CD4-positive, alpha-beta T cell treated with Interleukin-17A for 4 hours (primary cell): ENCODE measurements at places on chromosomes 2 and 18.

GRCh38 chr18:70329071-70329470, 40.2 kb downstream of the SOCS6 start:
- DNase-seq, result no peak

DNA sequence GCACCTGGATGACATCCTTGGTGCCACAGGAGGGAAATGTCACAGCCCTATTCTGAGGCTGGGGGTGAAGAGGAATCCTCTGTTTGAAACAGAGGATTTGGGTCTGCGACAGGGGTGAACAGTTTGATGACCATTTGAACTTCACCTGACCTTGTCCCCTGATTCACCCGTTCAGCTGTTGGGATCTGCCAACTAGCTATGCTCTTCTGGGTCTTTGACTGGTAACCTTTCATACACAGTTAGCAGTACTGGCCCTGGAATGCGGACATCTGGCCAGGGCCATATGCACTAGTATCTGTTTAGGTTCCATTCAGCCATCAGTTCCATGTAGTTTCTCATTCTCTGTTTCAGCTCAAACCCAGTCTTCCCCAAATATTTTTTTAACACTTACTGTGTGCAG, 72.6 kb upstream of the MCFD2 start:
- no peak for DNase-seq

DNA sequence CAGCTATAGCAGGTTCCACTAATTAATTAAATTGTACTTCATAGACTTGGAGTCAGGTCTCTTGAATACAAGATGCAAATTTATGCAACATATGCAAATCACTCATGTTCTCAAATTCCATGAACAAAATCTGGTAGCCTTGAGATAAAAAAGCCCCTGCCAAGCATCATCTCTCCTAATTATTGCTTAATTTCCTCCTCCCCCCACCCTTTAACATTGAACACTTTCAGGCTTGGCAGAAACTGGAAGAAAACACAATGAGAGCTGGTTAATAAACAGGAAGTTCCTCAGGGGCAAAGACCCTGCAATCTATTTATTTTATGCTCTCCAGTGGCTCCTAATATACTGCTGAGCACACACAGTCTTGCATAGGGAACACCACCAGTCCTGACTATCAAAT, 35.6 kb upstream of the ACVR1 start:
- no peak for DNase-seq

GRCh38 chr18:23569299-23570063, 16.8 kb downstream of the NPC1 start:
- no peak for DNase-seq

DNA sequence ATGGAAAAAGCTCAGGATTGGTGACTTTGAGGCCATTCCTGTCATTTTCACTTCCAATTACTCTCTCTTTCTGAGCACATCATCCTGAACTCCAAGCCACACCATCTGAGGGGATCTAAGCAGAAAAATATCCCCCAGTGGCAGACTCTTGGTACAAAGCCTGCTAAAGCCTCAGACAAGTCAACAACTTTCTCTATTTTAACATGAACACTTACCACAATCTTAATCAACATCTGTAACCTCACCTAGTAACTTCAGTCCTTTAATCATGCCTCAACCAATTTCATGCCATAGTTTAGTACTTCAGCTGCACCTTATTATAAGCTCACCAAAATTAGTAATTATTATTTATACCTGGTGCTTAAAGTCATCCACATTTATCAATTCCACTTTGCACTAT, 128.9 kb downstream of the DTNB start:
- no peak for DNase-seq

DNA sequence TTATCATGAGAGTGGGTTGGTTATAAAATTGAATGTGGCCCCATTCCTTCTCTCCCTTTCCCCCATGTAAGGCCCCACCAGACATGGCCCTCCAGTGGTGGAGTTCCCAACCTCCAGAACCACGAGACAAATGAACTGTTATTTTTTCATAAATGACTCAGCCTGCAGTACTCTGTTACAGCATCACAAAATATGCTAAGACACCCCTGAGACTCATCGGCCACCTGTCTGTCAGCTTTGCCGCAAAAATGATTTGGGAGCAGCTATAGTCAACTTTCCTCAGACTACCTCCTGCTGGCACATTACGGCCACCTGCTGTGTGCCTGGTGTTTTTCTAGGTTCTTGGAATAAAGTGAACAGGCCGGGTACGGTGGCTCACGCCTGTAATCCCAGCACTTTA, 21.4 kb upstream of the C1QL2 start:
- no peak for DNase-seq

GRCh38 chr18:499776-500631, 497 bp downstream of the COLEC12 start:
- DNase-seq, result no peak

DNA sequence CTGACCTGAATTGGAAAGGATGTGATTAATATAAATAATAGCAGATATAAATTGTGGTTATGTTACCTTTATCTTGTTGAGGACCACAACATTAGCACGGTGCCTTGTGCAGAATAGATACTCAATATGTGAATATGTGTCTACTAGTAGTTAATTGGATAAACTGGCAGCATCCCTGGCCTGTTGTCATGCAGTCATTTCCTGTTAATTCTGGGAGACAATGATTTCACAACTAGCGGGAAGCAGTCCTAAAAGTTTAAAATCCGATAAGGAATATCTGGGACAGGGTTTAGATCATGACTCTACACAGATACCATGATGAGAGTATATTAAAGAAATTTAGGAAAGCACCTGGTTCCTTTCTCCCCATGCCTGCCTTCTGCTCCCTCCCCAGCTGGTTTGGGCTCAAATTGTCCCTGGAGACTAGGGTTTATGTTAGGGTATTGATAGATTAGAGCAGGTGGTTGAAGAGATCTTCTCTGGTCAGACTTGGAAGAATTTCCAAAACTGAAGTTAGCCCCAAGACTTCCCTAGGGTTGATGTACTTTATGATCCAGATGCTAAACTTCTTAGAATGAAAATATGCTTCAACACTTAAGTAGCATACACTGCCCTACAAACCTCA, 32.8 kb downstream of the CYBRD1 start:
- DNase-seq, result no peak

GRCh38 chr2:9558948-9559381, 3.3 kb upstream of the ADAM17 start:
- no peak for DNase-seq

DNA sequence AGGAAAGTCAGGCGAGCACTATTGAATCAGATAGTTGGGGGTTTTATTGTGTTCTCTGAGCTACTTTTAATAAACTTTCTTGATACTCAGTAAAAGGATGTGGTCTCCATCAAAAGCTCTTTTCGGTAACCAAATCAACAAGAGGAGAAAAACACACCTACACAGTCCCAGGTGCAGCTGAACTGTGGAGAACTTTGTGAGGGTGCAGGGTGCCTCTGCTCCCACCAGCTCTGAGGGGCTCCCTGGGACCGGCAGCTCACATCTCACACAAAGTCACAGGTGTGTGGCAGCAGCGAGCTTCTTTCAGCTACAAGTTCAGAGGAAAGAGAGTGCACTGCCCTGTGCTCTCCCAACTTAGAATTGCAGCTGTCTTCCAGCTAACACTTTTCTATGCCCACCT, 650.4 kb downstream of the RNF144A start:
- peak; percentile 66 for DNase-seq

GRCh38 chr18:6022845-6023244, 127.5 kb upstream of the TMEM200C start:
- DNase-seq, result no peak

DNA sequence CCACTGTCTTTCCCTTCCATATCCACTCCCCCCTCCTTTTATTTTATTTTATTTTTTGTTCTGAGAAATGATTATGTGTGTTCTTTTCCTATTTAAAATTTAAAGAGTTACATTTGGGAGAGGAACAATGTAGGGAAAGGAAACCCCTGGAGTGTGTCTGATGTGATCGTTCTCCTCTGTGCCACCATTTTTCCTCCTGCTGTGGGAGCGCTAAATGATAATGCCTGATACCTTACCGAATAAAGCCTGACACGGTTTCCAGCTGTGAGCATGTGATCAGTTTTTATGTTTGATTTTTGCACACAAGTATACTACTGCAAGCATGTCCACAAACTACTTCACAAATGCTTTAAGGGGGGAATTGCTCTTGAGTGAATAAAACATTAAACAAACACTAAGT, 317.8 kb upstream of the FANCL start:
- DNase-seq, result no peak

DNA sequence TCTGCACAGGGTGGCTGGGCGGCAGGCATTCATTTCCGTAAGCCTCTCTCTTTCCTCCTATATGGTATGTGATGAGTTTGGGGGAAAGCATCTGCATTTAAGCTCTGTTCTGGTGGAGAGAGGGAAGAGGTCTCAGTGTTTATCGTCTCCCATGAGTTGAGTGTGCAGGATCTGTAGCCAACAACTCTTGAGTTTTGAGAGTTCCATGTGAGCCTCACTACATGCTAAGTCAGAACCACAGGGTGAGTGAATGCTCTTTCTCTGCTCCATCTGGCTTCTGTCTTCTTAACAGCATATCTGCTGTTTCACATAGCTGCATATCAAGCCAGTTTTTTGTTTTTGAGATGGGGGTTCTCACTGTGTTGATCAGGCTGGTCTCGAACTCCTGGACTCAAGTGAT, 22.7 kb downstream of the RAB31 start:
- DNase-seq, result no peak

- no peak for DNase-seq
These were observed 130.7 kb downstream of the TMEM247 start for GRCh38 chr2:46610021-46610420.

- no peak for DNase-seq
These were observed 112.9 kb downstream of the THADA start for GRCh38 chr2:43482961-43483360.

- DNase-seq, result no peak
These were observed 57.1 kb upstream of the CD302 start for GRCh38 chr2:159855143-159855542.

GRCh38 chr2:48146552-48146951, 240.3 kb upstream of the FBXO11 start:
- DNase-seq, result no peak

DNA sequence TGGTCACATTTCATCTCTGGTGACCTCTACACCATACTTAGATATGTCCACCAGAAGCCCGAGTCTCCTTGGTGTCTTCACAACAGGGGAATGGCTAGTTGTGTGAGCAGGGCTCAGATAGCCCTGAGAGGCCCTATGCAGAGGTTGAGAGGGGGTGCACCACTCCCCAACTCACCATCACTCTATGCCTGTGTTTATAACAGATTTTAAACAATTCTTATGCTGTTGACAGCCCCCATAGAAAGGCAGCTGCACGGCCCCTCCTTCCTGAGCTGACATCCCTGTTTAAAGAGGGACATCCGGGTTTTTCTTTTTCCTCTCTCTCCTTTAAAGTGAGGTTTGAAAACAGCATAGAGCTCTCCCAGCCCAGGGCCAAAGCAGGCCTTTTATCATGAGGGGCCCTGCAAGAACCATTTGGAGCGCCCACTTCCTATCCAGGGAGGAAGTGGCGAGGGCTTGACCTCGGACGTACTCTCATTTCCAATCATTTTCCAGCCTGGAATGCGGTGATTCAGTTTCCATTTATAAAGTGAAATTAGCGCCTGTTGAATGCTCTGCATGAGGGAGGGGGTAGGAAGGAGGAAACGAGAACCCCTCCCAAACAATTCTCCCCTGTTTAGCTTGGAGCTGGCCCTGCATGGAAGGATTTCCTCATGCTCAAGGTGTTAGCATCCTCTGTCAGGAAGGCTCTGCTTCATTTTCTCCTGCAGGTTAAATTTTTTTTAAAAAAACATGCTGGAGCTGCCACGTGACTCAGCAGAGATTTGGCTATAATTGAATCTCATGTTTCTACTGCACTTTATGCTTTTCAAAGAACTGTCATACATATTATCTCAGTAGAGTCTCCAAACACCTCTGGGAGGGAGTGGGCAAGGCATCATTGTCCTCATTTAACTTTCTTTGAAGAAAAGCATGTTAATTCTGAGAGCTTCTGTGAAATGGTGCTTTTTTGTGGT, 117.5 kb downstream of the DDX1 start:
- DNase-seq, result no peak

DNA sequence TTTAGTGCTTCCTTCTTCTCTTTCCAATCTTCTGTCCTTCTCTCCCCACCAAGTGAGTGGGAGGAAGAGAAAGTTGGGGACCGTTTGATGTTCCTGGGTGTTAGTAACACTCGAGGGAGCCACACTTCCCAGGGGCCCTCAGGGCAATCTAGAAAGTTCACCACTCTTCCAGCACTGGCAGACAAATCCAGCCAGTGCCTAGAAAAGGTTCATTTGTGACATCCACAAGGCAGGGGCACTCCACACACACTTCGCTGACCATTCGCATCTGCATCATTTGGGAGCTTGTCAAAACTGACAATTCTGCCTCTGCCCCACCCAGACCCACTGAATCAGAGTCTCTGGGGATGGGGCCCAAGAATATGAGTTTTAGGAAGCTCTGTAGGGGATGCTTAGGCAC, 86.8 kb upstream of the ST3GAL5 start:
- DNase-seq, result no peak

- DNase-seq, result no peak
These were observed 536.7 kb downstream of the RIT2 start for GRCh38 chr18:42578792-42579191.

GRCh38 chr2:43576981-43577892, 18.6 kb downstream of the THADA start:
- peak; percentile 52 for DNase-seq

DNA sequence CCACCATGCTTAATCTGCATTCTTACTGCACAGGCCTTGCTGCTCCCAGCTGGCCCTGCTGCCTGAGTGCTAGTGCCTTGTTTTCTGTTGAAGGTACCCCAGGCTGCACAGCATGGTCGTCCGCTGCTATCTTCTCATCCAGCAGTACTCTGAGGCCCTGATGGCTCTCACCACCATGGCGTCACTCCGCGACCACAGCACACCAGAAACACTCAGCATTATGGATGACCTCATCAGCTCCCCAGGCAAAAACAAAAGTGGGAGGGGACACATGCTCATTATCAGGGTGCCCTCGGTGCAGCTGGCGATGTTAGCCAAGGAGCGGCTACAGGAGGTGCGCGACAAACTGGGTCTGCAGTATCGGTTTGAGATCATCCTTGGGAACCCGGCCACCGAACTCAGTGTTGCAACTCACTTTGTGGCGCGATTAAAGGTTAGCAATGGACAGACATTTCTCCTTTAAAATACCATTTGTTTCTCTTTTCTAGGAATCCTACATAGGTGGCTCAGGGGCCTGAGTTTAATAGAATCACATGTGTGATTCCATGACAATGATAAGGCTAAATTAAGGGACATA, 110.5 kb downstream of the ESCO1 start:
- DNase-seq, result no peak

DNA sequence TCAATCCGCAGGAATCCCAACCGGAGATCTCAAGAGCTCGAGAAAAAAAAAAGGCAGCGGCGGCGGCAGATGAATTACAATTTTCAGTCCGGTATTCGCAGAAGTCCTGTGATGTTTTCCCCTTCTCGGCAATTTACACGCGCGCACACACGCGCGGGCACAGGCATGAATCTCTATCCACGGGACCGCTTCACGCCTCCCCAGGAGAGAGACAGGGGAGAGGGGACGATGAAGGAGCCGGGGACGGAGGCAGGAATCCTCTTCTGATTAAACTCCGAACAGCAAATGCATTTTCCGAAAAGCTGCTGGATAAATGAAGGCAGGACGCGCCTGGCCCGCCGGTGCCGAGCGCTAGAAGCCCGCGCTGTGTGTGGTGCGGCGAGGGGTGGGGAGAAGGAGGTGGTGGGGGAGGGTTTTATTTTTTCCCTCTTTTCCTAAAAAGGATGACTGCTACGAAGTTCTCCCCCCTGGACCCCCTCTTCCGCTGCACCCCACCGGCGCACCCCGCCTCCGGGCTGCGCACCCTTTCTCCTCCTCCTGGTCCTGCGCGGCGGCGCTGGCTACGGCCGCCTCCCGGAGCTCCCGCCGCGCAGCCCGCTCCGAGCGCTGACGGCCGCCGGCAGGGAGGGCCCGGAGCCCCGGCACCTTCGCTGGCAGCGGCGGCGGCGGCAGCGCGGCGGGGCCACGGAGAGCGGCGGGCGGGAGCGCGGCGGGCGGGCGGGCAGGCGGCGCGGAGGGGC, at the start of gene BCL2:
Gene BCL2 (minus strand): TSS at position 387 of the 740 bp plus-strand sequence.
- DNase-seq, result no peak
